ENCODE measurements at places on chromosomes 2 and 18.

GRCh38 chr2:85797921-85798320 is 44.1 kb downstream of the ATOH8 start:
- no peak for DNase-seq

DNA sequence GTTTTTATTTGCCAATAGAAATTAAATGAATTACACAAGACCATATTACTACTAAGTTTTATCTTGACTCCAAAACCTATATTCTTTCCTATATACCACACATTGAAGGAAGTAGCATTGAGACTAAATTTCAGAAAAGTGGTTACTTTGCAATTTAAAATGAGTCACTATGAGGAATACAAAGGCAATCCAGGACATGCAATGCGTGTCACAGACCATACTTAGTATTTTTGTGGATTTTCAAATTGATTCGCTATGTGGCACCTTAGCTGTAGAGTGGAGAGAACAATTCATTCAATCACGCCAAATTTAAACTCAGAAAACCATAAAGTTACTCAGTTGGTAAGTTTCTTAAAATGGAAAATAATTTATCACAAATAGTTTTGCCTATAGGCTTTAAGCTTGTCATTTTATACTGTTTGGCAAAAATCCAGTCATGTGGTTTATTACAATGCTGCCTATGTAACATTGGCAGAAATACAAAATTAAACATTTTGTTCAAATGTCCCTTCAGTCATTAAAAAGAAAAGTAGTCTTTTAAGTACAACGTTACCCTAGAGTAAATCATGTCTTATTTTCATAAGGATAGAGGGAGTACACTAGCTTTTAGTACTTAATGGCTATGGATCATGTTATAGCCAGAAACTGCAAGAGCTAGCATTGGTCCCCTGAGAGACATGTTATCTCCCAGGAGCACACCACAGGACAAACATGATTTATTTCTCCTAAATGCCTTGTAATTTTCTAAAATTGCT is 222.8 kb upstream of the CDH7 start:
- DNase-seq = no peak

GRCh38 chr2:227052879-227053278 is 111.1 kb downstream of the COL4A4 start:
- no peak for DNase-seq

DNA sequence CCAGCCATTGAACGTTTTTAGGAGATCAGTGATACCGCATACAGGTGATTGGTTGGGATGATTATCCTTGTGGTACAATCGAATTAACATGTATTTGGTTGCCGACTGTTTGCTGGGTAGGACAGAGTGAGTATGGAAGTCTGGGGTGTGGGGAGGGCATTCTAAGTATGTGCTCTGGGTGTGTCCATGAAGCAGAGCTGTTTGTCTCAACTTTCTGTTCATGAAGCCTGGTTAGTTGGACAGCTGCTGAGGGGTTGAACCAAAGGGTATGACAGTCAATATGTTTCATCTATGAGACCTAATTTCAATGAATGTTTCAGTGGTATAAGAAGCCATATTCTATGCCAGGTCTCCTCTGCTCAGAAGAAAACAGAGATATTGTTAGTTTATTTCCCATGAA is 21.9 kb upstream of the SPTBN1 start:
- no peak for DNase-seq

DNA sequence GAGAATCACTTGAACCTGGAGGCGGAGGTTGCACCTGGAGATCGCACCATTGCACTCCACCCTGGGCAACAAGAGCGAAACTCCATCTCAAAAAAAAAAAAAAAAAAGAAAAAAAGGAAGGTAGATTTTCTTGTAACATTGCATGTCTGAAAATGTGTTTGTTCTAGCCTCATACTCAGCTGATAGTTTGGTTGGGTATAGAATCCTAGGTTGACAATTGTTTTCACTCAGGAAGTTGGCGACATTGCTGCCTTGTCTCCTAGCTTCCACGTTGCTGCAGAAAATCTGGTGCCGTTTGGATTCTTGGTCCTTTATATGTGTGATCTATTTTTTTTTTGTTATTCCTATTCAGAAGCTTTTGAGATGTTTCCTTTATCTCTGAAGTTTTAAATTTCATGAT is 4.7 kb downstream of the ING5 start:
- DNase-seq = no peak

DNA sequence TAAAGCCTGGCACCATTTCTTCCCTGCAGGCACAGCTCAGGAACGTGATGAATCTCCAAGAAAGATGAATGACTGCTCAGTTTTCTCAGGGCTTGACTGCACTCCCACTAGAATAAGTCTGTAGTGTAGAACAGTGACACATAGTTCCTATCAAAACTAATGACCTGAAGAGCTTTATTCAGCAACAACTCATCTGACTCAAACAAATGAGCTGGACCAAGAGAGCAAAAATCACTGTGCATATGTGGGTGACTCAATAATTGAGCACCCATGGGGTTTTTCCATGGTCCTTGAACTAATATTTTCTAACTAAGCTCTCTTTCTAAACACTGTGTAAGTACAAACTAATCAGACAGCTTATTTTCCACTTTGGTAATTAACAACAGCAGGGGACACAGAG is 61.1 kb upstream of the XDH start:
- DNase-seq = no peak

DNA sequence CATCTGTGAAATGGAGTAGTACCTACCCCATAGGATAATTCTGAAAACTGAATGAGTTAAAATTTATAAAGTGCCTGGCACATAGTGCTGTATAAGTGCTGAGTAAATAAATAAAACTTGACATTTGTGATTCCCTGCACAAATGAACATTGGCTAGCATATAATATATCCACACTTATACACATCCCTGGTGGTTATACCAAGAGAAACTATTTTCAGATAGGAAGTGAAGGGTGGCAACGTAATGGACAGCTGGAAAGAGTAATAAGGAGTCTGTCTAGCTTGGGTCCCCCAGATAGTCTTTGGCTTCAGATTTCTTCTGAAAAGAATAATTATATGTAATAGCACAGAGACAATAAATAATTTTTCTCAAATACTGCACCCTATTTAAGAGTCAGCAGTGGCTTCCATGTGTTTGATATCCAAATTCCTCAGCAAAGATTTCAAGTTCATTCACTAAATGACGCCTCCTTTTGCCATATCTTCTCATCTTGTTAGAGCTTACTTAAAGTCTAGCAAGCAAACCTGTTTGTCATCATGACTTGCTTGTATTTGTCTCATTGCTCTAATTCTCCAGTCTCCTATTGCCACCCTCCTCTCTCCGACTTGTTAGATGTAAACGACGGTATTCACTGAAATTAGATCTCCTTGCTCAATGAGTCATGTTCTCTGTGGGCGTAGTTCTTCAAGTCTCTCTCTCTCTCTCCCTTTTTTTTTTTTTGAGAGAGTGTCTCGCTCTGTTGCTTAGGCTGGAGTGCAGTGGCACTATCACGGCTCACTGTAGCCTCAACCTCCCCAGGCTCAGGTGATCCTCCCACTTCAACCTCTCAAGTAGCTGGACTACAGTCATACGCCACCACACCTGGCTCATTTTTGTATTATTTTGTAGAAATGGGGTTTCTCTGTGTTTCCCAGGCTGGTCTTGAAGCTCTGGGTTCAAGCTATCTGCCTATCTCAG is 8.7 kb upstream of the ADGRF3 start:
- no peak for DNase-seq

DNA sequence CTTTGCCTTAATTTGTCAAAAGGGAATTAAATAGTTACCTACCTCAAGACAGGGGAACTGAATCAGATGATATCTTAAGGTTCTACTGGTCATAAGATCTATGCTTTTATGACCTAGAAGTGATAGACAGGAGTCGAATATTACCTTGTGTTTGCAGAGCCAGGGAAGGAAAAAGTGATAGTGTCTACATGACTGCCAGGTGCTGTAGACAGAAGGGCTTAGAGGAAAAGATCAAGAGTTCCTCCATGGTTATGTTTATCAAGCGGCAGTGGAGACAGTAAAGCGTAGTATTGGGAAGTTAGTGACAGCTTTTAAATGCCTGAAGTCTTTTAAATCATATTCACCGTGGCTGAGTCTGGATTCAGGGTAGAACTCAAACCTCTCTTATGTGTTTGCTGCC is 11.9 kb downstream of the CRIM1 start:
- DNase-seq = no peak

DNA sequence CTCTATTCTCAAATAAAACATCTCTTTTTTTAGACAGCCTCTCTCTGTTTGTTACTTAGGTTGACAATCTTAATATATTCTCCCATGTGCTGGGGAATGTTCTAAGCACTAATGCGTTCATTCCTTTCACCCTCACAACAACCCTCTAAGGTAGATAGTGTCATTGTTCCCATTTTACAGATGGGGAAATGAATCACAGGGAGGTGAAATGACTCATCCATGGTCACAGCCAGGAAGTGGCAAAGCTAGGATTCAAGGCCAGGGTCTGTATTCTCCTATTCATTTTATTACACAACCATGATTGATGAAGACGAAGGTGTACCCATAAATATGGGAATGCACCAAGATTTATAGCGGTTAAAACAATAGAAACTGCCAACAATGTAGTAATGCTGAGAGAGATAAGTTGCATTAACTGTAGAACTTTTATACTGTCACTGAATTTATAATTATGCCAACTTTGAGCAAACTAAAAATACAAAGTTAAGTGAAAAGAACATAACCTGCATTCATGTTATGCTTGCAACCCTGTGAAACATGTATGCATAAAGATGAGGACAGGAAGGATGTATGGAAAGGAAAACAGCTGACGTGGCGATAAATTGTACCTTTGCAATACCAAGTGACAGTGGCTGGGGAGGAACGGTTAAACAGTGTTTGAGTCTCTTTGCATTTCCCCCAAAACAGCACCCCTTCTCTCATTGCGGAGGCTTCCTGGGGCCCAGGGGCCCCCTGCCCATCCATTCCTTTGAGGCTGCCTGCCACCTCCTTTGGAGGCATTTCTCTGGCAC is 257.7 kb upstream of the AGAP1 start:
- no peak for DNase-seq

DNA sequence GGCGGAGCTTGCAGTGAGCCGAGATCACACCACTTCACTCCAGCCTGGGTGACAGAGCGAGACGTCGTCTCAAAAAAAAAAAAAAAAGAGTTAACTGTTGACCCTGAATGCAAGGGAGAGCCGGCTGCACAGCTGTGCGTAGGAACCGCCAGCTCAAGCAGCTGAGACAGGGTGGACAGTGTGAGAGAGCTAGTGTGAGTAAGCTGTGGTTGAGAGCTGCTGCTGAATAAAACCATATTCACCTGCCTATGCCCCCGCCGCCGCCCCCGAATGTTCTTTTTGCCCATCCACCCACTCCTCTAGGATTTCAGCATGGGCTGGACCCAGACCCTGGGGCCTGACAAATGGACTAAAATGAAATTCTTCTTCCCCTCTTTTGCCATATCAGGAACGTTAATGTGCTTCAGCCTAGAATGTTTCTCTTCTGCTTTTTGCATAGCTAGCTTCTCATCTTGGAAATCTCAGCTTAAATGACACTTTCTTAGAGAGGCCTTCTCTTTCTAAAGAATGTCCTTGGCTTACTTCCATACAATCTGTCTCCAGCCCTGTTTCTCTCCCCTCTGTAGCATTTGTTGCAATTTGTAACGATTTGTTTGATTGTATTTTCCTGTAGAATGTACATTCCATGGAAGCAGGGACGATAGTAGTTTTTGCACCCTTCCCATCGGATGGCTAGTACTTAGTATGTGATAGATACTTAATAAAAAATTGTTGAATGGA is 142.7 kb downstream of the KLHL14 start:
- DNase-seq = no peak

GRCh38 chr2:159989249-159989648 is 73.2 kb downstream of the PLA2R1 start:
- DNase-seq = no peak

GRCh38 chr2:84388921-84389490 is 70.1 kb downstream of the SUCLG1 start:
- DNase-seq = no peak

DNA sequence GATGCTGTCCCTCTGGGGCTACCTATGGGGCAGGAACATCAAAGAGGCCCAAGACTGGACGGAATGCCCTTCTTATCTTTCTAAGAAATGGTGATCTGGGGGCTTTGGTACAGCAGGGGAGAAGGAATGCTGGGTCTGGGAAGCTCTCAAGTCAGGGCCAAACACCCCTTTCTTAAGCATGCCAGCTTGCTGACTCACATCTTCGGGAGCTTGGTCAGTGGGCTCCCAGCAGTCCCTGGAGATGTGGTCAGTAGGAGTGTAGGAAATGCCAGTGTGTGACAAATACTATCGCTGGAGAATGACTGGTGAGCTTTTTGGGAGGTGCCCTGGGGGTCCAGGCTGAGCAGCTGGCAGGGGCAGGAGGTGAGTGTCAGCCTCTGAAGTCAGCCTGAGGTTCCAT is 105.0 kb upstream of the CDC42EP3 start:
- DNase-seq = no peak

GRCh38 chr2:191848771-191849767 is 2.2 kb upstream of the CAVIN2 start:
- no peak for DNase-seq

DNA sequence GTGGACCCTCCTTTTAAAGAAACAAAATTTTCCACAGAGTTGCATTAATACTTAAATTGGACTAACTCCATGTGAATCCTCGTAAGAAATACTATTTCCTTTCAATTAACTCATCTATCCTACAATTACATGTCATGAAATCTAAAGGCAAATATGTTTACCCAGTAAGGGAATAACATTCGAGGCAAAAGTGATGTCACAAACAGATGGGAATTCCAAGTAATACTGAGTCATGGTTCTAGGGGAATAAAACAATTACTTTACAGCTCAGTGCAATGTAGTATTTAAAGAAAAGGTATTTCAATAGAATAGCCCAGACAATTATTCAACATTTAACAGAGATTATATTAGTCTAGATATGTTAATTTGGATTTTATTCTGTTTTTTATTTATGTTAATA is 205.8 kb downstream of the ZNF385B start:
- DNase-seq = no peak
